Upper lobe of right lung (tissue), 1 donor: ENCODE measurements at places on chromosomes 5 and 9. TPM values are rescaled to one million over a fixed set of nuclear protein-coding genes. Genes with fewer than 3 reads are reported as not detected.

DNA sequence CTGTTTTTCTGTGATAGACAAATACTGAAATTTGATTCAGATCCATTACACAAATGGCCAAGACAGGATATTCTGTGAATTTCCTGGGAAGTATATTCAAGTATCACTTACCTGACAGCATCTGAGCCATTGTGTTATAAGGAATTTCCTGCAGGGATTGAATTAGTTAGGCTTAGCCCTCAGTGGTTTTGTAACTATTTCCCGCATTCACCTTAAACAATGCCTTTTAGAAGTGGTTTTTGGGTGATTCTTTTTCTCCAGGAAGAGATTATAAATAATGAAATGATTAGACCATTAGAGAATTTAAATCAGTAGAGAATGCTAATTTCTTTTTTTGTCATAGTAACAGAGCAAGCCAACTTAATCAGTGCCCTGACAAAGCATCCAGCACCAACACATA lies 30.6 kb downstream of the ITGA1 start:
- H3K4me3 ChIP-seq = no peak overlapping the region
- H3K27ac ChIP-seq = no peak overlapping the region
- peaks cover 24% of the 10 kb centered on the region for H3K4me1 ChIP-seq

GRCh38 chr9:91131433-91131839 lies 230.3 kb downstream of the AUH start:
- no peaks in the 10 kb centered on the region for H3K4me1 ChIP-seq
- no peaks in the 10 kb centered on the region for H3K36me3 ChIP-seq
- H3K27ac ChIP-seq = no peak overlapping the region

- H3K4me1 ChIP-seq = no peaks in the 10 kb centered on the region
- no peak for DNase-seq
- no peak overlapping the region for H3K4me3 ChIP-seq
- H3K27ac ChIP-seq = no peak overlapping the region
These were observed 43.1 kb downstream of the NDFIP1 start for GRCh38 chr5:142151436-142152383.

Gene CNTNAP3B
- 9.3 TPM for total RNA-seq

Gene BASP1
- 31.1 TPM for total RNA-seq

Gene ACOT12
- not detected for total RNA-seq
